ENCODE measurements at places on chromosomes 13 and 19.

GRCh38 chr13:56670563-56670962, 470.2 kb upstream of the PRR20A start:
- DNase-seq: no peak

- no peak for DNase-seq
These were observed 114.6 kb downstream of the TDRD3 start for GRCh38 chr13:60511637-60512036.

DNA sequence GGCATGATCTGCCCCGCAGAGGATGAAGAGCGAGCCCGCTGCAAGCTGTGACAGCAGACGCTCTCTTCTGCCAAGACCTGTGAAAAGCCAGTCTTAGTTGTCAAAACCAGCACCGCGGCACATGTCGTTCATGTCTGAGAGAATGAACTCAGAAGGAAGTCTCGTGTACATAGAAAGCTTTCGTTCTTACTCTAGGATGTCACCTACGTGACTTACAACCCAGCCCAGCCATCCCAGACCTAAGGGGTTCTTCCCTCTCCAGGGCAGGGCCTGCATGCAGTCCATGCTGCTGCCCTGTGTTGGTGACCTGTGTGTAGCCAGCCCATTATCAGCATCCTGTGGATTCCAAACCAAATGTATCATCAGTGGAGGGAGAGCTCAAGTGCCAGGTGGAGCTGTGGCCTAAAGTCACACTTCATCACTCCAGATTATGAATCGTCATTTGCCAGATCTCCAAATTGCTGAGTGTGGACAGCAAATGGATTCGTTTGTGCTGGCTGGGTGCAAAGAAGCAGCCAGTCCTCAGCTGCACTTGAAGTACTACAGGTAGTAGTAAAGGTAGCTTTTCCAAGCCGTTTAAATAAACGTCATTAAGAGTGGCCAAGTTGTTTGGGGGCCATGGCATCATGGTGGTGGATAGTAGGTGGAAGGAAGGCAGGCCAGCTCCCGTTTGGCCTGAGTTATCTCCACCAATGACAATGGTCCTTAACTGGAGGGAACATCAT, 73.9 kb upstream of the GPR183 start:
- peak; percentile 83 for DNase-seq

- DNase-seq: no peak
These were observed at the start of gene PCDH17 for GRCh38 chr13:57631596-57632275. PCDH17 (plus strand) TSS chr13:57631744; CDS start chr13:57632547, 803 bp downstream.

Measured in stimulated activated effector memory CD8-positive, alpha-beta T cell treated with anti-CD3 and anti-CD28 coated beads, Interleukin-12 subunit alpha, Interleukin-12 subunit beta, amount 100 ng/mL, for 72 hours (primary cell).